Psoas muscle (tissue), 8 donors: ENCODE measurements at places on chromosomes 1 and 21. TPM values are rescaled to one million over a fixed set of nuclear protein-coding genes. Genes with fewer than 3 reads are reported as not detected.

TDRD5 gene
- not detected for total RNA-seq

DNA sequence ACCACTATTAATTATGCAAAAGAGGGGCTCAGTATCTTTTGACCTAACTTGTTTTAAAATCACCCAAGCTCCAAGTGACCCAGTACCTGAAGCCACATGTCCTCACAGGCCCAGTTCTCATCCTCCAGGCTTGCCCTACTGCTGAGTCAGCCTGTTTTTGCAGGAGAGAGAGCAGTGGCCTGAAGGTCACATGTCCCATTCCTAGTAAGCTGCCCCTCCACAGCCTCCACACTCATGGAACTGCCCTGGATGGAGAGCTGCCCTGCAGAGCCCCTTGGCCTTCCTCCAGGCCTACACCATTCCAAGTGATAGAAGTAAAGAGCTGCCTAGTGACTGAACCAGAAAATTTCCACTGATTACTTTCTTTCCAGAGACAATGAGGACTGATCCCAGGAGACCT lies 139.8 kb upstream of the ST6GALNAC5 start:
- H3K4me1 ChIP-seq, result no peaks in the 10 kb centered on the region
- H3K27me3 ChIP-seq, result no peaks in the 10 kb centered on the region
- H3K36me3 ChIP-seq, result no peaks in the 10 kb centered on the region
- H3K27ac ChIP-seq, result no peak overlapping the region

SERBP1 gene
- total RNA-seq, result 197 TPM

- H3K36me3 ChIP-seq, result no peaks in the 10 kb centered on the region
- DNase-seq, result no peak
- no peaks in the 10 kb centered on the region for H3K4me1 ChIP-seq
- no peaks in the 10 kb centered on the region for H3K27me3 ChIP-seq
- no peak overlapping the region for H3K27ac ChIP-seq
Observed at GRCh38 chr1:29835874-29836273, 599.6 kb downstream of the PTPRU start.

GRCh38 chr1:26826261-26827105 lies at the start of gene ZDHHC18:
TSS of gene ZDHHC18 (plus strand) at chr1:26826688. CDS start at chr1:26826805, 117 bp downstream.
- H3K36me3 ChIP-seq, result peaks cover 8% of the 10 kb centered on the region
- DNase-seq, result peak; percentile 79
- H3K4me3 ChIP-seq, result peak within 1 kb of the TSS; percentile 80

ZNF648 gene
- not detected for total RNA-seq

DNA sequence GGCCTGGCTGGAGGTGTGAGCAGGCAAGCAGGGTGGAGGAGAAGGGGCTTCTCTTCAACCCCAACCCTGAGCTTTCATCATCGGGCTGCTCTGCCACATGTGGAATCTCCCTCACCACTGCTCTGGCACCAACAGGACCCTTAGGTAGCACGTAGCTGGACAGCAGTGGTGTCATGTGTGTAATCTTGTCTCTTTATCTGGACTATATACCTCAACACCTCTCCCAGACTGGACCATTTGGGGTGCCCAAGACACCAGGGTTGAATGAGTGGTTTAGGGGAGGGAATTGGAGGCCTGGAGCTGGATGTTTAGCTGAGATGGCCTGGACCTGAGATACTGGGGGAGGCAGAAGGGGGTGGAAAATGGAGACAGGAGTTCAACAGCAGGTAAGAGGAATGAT lies 63.0 kb downstream of the UBE2T start:
- H3K4me1 ChIP-seq, result no peaks in the 10 kb centered on the region
- no peak overlapping the region for H3K4me3 ChIP-seq
- no peak for DNase-seq
- no peaks in the 10 kb centered on the region for H3K27me3 ChIP-seq
- H3K36me3 ChIP-seq, result no peaks in the 10 kb centered on the region
- no peak overlapping the region for H3K27ac ChIP-seq

- no peaks in the 10 kb centered on the region for H3K36me3 ChIP-seq
- H3K4me3 ChIP-seq, result no peak overlapping the region
- H3K27ac ChIP-seq, result no peak overlapping the region
- H3K27me3 ChIP-seq, result no peaks in the 10 kb centered on the region
Observed at GRCh38 chr1:152961226-152961891, 9.1 kb upstream of the SPRR4 start.

DNA sequence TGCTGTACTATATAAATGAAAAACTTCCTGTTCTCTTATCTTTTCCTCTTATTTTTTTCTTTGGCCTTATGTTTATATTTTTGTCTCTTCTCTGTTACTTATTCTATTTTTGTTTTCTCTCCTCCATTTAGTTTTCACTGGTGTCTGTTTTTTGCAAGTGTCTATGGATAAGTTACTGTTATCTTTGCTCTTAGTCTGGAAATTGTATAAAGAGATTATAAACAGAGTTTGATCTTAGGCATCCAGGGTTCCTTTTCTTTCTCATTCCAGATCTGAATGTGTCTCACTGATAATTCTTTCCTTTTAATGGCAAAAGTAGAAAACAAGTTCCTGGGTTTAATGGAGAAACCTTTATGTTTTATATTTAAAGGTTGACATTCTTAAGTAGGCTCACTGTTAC lies 34.5 kb downstream of the MAN1A2 start:
- no peak overlapping the region for H3K4me3 ChIP-seq
- peaks cover under 1% of the 10 kb centered on the region for H3K4me1 ChIP-seq
- no peak overlapping the region for H3K27ac ChIP-seq
- H3K27me3 ChIP-seq, result no peaks in the 10 kb centered on the region
- peaks cover 21% of the 10 kb centered on the region for H3K36me3 ChIP-seq

RSPO1 gene
- not detected for total RNA-seq

- H3K4me1 ChIP-seq, result no peaks in the 10 kb centered on the region
- no peak overlapping the region for H3K4me3 ChIP-seq
- H3K27ac ChIP-seq, result no peak overlapping the region
- H3K27me3 ChIP-seq, result no peaks in the 10 kb centered on the region
- DNase-seq, result no peak
Observed at GRCh38 chr21:26739189-26739588, 106.0 kb downstream of the ADAMTS1 start.

KRTAP24-1 gene
- total RNA-seq, result not detected

DNA sequence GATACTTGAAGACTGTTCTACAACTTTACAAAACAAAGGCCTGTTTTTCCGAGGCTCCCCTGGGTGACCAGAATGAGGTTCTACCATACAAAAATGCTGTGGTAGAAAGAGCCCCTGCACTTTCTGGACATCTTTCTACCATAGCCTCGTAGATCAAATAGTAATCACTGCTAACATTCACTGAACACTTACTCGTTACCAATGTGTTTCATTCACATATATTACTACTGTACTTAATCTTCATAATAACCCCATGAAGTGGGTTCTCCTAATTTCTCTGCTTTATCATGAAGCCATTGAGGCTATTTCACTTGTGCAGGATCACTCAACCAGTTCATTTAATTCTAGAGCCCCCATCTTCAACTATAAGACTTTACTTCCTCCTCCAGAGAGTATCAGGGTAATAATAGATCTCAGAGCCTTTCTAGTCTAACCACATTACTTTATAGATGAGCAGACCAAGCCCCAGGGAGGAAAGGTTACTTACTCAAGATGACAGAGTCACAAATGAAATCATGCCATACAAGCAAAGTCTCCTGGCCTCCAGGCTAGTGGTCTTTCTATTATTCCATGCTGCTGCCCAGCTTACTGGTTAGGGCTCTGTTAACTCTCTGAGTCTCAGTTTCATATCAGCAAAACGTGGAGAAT lies 46.7 kb upstream of the OSBPL9 start:
- peaks cover 51% of the 10 kb centered on the region for H3K4me1 ChIP-seq
- no peak for DNase-seq
- peak overlapping the region; percentile 58 for H3K27ac ChIP-seq
- no peaks in the 10 kb centered on the region for H3K27me3 ChIP-seq
- no peaks in the 10 kb centered on the region for H3K36me3 ChIP-seq

GRCh38 chr1:82549841-82550240 lies 749.1 kb downstream of the ADGRL2 start:
- no peaks in the 10 kb centered on the region for H3K36me3 ChIP-seq
- no peak for DNase-seq
- no peaks in the 10 kb centered on the region for H3K27me3 ChIP-seq
- no peaks in the 10 kb centered on the region for H3K4me1 ChIP-seq
- H3K27ac ChIP-seq, result no peak overlapping the region
- H3K4me3 ChIP-seq, result no peak overlapping the region
